Fibroblast of lung (primary cell): ENCODE measurements at places on chromosomes 5 and 9. TPM values are rescaled to one million over a fixed set of nuclear protein-coding genes. Genes with fewer than 3 reads are reported as not detected.

The IL4 gene
- not detected in 2 replicates for total RNA-seq

The MAP1B gene
- total RNA-seq = 44.9 and 83.4 TPM in 2 replicates

The CD180 gene
- total RNA-seq = not detected in 2 replicates

The IFNA13 gene
- not detected in 2 replicates for total RNA-seq

The BAAT gene
- total RNA-seq = not detected in 2 replicates

The ECSCR gene
- total RNA-seq = not detected in 2 replicates

The IL9 gene
- not detected in 2 replicates for total RNA-seq

The EIF4E1B gene
- not detected in 2 replicates for total RNA-seq

The GDF9 gene
- total RNA-seq = under 0.01 and 0.17 TPM in 2 replicates

The ARHGEF39 gene
- under 0.01 and 0.66 TPM in 2 replicates for total RNA-seq

The RANBP17 gene
- 3.5 and 10.0 TPM in 2 replicates for total RNA-seq

The RBM27 gene
- 20.3 and 23.9 TPM in 2 replicates for total RNA-seq

The SPINK4 gene
- total RNA-seq = not detected in 2 replicates
